ENCODE measurements at places on chromosomes 1 and 21.

DNA sequence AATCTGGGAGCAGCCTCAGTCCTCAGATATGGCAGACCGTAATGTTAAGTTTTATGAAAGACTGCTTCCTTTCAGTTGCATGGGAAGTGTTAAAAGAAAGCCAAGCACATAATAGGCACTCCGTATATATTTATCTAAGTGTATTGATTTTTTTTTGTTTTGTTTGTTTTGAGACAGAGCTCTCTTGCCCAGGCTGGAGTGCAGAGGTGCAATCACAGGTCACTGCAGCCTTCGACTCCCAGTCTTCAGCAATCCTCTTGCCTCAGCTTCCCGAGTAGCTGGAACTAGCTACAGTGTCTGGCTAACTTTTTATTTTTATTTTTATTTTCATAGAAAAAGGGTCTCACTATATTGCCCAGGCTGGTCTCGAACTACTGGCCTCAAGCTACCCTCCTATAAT is 341.8 kb downstream of the USH2A start:
- DNase-seq, result no peak

- no peak for DNase-seq
Observed at GRCh38 chr1:186633116-186633515, 47.1 kb downstream of the PTGS2 start.

DNA sequence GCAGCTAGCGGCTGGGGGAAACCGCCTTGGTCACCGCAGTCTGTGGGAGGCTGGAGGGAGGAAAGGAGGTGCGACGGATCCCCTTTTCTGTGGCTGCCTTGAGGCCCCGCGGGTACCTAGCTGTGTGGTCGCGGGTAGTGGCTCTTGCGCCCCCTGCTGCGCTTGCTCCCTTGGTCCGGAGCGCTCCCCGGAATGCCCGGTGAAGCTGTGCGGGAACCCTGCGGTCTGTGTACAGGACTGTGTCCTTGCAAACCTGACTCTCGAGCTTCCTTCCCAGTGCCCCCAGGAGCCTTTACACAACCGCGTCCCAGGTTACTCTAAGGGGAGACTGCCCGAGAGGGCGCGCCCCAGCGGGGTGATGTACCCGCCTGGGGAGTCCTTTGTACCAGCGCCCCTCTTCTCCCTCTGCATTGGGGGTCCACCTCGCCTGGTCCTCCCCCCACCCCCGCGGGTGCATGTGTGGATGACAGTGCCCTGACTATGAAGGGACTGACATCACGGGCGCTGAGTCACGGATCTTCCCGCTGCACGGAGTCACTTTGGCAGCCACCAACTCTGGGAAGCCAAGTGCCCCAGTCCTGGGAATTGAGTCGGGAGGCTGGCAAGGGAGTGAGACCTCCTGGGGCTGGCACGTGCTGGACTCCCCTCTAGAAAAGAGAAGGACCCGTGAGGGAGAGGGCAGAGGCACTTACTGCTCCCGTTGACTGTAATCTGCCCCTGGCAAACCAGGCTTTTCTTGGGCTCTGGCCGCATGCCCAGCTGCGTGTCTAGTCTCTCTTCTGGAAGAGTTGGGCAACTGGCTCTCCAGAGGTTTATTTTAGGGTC is 816 bp downstream of the IL6R start:
- peak; percentile 77 for DNase-seq

- DNase-seq, result no peak
Observed at GRCh38 chr1:169860750-169861149, 32.9 kb downstream of the SCYL3 start.
